Activated CD8-positive, alpha-beta T cell treated with anti-CD3 and anti-CD28 coated beads, Interleukin-2, amount 10 ng/mL, durations not matched to agents 7 days and 5 days (primary cell): ENCODE measurements at places on chromosomes 16 and 17. TPM values are rescaled to one million over a fixed set of nuclear protein-coding genes. Genes with fewer than 3 reads are reported as not detected.

The CARD14 gene
- not detected for total RNA-seq

The YWHAE gene
- 414 TPM for total RNA-seq

The SLC12A3 gene
- total RNA-seq: not detected

DNA sequence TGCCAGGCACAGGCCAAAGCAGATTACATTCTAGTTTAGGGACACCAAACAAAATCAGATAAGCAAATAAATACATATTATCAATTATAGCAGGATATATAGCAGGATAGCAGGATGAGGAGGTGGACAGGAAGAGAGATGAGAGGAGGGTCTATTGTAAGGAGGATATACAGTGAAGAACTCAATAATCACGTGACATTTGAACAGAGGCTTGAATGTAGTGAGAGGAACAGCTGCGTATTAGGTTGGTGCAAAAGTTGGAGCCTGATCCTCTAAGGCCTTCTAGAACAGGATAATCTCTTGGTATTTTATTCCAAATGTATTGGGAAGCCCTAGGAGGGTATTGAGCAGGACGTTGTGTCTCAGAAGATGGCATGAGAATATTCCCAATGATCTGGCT, 136.7 kb downstream of the CYLD start:
- no peak overlapping the region for H3K27ac ChIP-seq
- no peaks in the 10 kb centered on the region for H3K36me3 ChIP-seq
- no peaks in the 10 kb centered on the region for H3K4me1 ChIP-seq

GRCh38 chr16:87921236-87921773, 15.0 kb downstream of the CA5A start:
- H3K4me3 ChIP-seq: no peak overlapping the region
- DNase-seq: no peak
- peaks cover 18% of the 10 kb centered on the region for H3K27me3 ChIP-seq
- peaks cover 2% of the 10 kb centered on the region for H3K4me1 ChIP-seq
- no peaks in the 10 kb centered on the region for H3K36me3 ChIP-seq
